Kidney (tissue), 22 donors: ENCODE measurements at places on chromosomes 4 and X. TPM values are rescaled to one million over a fixed set of nuclear protein-coding genes. Genes with fewer than 3 reads are reported as not detected.

DNA sequence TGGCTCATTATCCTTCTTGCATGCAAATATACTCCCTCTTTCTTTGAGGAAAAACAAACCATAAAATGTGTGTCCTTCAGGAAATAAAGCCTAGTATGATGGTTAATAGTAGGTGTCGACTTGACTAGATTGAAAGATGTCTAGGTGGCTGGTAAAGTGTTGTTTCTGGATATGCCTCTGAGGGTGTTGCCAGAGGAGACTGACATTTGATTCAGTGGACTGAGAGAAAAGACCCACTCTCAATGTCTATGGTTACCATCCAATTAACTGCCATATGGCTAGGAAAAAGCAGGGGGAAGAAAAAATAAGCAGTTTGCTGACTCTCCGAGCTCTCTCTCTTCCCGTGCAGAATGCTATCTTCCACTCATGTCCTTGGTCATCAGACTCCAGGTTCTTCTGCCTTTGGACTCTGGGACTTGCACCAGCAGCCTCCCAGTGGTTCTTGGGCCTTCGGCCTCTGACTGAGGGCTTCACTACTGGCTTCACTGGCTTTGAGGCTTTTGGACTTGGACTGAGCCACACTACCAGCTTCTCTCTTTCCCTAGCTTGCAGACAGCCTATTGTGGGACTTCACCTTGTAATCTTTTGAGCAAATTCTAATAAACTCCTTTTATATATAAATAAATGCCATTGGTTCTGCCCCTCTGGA is 532.1 kb upstream of the HTR2C start:
- DNase-seq = no peak

The ATOH1 gene
- total RNA-seq = not detected

GRCh38 chr4:27003642-27004113 is 143.0 kb downstream of the STIM2 start:
- no peak for DNase-seq

GRCh38 chrX:44975666-44976263 is 102.8 kb downstream of the KDM6A start:
- DNase-seq = no peak

GRCh38 chr4:140158365-140159030 is 4.5 kb upstream of the MAML3 start:
- no peak for DNase-seq
